ENCODE measurements at places on chromosomes 6 and 20.

DNA sequence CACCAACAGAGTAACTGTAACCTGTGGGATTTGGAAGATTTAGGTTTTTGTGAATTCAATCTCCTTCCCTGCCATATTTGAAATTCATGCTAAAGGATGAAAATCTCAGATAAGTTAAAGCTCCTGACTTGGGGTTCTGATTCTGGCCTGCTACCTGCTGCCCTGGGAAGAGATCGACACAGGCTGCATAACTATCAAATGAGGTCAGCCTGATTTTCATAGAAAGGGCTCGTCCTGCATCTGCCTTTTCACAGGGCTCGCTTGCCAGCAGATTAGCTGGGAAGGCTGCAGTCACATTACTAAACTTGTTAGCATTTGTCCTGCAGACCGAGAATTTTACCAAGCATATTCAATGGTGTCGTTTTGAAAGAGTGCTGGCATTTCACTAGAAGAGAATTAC lies 14.6 kb downstream of the GCLC start:
- no peak for DNase-seq

DNA sequence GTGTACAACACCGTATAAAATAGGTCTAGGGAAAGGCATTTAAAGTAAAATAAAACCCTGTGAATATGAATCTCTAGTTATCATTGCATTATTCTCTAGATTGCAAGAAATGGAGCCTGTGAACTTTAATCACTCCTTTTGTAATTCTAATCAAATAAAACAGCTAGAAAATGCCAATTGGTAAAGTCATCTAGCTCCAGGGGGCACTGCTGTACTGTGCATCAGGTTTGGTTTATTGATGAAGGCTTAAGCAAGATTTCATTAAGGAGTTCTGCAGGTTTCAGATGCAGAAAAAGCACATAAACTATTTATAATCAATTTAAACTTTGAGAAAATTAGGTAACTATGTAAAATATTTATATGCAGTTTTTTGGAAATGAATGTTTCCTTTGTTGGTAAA lies 645.0 kb downstream of the PHF3 start:
- DNase-seq = no peak

GRCh38 chr6:38528196-38528965 lies 111.3 kb downstream of the BTBD9 start:
- no peak for DNase-seq

- DNase-seq = no peak
Observed at GRCh38 chr6:84078335-84078734, 44.8 kb downstream of the MRAP2 start.

GRCh38 chr20:61331543-61331942 lies 79.5 kb downstream of the CDH4 start:
- DNase-seq = no peak

GRCh38 chr6:167470836-167471547 lies 146.1 kb downstream of the TTLL2 start:
- no peak for DNase-seq

DNA sequence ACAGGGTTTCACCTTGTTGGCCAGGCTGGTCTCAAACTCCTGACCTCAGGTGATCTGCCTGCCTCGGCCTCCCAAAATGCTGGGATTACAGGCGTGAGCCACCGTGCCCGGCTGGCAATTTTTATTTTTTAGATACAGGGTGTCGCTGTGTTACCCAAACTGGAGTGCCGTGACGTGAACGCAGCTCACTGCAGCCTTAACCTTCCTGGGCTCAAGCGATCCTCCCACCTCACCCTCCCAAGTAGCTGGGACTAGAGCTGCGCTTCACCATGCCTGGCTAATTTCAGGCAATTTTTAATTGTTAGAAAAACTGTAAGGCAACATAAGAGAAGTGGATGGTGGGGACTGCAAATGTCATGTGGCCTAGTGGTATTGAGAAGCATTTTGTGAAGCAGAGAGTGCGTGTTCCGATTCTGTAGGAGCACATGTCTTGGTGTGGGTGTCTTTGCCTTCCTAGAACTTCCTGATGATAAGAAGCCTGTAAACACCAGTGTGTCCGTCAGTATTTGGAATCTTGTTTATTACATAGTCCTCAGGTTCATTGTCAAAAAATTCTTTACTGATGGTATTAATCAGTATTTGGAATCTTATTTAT lies 18.0 kb downstream of the JARID2 start:
- DNase-seq = no peak

DNA sequence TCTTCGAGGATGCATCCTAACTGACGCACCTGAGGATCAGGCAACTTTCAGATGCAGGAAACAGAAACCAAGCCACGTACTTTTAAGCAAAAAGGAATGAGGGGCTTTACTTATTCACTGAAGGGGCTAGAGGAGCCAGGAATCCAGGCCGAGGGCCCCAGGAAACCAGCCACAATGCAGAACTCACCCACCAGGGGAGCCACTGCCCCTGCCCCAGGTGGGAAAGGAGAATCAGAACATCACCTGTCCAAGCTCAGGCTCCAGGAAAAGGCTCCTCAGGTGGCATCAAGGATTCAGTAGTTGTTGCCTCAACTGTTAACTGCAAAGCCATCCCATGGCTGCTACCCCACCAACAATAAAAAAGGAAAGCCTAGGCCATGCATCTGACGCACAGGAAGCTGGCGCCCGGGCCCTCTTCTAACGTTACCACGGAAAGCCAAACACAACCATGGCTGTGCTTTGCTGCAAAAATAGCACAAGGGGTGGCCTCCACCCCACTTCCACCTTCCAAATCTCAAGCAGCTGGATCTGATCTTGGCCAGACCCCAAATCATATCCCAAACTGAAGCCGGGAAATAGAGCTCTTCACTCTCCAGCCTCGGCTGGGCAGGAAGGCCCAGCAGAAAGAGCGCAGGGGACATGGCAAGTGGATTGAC lies 121.0 kb downstream of the PREX1 start:
- no peak for DNase-seq

DNA sequence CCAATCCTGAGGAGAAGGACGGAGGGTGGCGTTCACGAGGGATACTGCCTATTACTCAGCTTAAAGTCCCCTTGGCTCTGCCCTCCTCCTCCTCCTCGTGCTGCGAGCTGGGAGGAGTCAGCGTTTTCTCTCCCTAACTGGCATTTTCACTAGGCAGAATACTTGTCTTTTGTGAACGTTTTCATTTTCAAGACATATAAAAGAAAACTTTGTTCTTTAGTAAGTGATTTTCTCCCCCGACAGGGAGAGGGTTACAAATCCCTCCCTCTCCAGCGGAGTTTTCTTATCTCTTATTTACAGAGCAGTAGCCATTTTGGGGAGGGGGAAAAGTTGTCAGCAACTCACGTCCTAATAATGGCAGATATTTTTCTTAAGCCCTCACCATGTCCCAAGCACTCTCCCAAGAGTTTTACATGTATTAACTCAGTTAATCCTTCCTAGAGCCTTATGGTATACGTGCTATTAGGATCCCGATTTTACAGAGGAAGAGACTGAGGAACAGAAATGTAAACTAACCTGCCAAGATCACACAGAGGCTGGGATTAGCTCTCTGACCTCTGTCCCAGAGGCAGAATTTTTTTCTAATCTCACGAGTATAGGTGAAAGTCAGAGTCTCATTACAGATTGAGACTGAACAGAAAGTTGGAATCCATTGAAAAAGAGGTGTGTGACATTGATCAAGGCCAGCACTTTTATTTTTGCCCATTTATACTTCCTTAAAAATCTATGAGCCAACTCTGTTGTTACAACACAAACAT lies 30.0 kb upstream of the ZNF217 start:
- peak; percentile 81 for DNase-seq

DNA sequence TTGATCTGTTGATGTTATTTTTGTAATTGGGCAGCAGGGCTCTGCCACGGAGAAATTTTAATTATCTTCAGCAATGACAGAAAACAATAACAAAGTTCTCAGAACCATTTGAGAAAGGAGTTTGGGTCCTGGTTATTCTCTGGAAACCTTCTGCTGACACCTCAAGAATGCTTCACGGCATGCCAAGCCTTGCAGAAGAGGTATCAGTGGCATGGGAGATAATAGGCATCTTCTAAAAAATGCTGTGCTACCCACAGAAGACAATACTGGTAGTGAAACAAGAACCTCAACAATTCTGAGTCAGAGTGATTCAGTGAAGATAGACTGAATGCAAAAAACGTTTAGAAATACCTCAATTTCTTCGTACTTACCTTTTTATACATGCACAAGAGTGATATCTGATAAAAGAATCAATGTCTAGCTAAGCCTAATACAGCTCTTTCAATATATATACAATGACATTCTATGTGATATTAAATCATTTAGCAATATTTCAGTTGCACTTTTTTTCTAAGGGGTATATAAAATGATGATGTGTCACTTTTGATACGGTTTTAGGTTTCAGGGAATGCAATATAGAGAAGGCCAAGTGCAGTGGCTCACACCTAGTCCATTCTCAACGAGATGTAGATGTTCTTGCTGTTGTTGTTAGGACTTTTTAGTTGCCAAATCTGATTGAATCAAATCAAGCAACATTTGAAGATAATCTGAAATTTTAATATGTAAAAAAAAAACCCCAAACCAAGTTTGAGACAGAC lies 110.4 kb upstream of the COL21A1 start:
- DNase-seq = no peak

DNA sequence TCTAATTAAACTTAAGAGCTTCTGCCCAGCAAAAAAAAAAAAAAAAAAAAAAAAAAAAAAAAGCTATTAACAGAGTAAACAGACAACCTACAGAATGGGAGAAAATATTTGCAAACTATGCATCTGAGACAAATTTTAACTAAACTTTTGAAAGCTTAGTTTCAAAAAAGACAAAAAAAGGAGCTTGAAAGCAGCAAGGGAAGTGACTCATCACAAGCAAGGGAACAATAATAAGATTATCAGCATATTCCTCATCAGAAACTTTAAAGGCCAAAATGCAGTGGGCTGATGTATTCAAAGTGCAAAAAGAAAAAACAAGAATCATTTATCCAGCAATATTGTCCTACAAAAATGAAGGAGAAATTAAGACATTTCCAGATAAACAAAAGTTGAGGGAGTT lies 158.6 kb downstream of the RNF144B start:
- DNase-seq = no peak

DNA sequence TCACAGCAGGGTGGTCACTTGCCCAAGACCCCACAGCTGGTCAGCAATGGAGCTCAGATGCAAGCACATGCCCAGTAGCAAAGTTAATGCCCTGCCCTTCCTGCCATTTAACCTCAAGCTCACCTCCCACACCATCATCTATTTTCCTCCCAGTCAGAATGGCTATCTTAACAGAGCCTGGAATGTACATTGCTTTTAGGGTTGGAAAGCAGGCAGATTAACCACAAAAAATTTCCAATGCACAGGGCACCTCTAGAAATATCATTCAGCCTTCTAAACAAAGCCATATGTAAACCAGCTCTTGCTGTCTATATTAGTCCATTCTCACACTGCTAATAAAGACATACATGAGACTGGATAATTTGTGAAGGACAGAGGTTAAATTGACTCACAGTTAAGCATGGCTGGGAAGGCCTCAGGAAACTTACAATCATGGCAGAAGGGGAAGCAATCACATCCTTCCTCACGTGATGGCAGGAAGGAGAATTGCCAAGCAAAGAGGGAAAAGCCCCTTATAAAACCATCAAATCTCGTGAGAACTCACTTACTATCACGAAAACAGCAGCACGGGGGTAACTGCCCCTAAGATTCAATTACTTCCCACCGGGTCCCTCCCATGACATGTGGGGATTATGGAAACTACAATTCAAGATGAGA lies 106.9 kb downstream of the FYN start:
- DNase-seq = no peak

- no peak for DNase-seq
Observed at GRCh38 chr6:166903500-166903899, 52.9 kb downstream of the RNASET2 start.

DNA sequence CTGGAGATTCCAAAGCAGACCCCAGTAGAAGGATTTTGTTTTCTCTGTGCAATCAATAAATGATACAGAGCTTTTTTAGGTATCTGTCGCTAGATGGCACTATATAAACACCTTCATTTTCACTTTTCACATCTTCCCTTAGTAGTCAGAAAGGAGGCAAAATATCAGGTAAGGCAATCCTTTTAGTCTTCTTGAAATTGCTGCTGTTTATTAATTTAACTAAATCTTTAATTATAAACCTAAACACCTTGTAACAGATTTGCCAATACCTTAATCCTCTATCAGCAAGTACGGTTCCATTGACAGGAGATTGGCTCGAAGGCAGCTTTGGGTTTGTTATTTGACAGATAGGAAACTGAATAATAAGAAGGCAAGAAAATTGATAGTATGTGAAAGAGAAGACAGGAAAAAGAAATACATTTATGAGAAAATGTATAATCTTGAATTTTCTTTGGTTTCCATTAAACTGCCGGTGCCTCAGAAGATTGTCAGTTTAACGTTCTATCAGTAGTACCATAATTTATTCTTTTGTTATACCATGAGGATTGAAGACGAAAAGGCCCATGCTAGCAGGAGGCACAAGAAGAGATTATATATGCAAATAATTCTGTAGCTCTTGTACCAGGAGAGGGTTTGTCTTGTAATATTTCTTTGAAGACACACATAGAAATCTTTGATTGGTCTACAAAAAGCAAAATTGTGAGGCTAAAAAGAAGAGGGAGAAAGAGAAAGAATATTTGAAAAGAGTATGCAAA lies 23.5 kb upstream of the IBTK start:
- no peak for DNase-seq

GRCh38 chr6:110188791-110189190 lies 8.6 kb downstream of the CDC40 start:
- no peak for DNase-seq

DNA sequence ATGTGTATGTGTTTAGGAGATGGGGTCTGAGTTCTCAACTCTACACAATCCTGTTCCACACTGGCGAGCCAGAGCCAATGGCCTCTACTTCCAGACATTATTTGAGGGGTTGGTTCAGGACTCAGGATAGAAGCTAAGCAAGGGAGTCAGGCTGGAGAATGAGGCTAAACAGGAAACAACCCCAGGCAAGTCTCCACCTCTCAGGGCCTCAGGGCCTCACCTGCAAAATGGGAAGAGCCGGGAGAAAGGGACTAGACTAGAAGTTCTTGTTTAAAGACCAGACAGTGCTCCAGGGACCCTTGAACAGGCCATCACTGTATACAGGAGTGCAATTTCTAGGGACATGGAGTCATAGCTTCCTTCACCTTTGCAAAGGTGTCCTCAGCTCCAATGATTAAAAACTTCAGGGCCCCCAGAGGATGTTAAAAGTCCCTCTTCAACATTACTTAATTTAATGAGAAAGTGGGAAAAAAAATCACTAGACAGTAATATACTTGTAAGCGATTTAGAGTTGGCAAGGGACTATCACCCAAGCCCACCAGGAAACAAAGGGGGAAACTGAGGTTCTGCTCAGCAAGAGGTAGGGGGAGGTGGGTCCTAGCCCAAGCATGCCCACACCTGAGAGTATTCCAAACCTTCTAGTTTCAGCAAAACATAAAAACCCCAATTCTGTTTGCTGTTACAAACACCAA lies 41.7 kb downstream of the ZMYND8 start:
- peak; percentile 28 for DNase-seq

GRCh38 chr6:22954749-22955385 lies 385.5 kb downstream of the HDGFL1 start:
- no peak for DNase-seq

- DNase-seq = no peak
Observed at GRCh38 chr6:156780962-156781853, 4.0 kb downstream of the ARID1B start.

GRCh38 chr20:60986506-60987156 lies 265.4 kb upstream of the CDH4 start:
- no peak for DNase-seq

- DNase-seq = no peak
Observed at GRCh38 chr6:111759836-111760785, 113.1 kb downstream of the FYN start.

All from sciatic nerve (tissue), 2 donors.